Glomerular endothelial cell (primary cell): ENCODE measurements at places on chromosomes 4 and X. TPM values are rescaled to one million over a fixed set of nuclear protein-coding genes. Genes with fewer than 3 reads are reported as not detected.

The PRSS12 gene
- total RNA-seq, result 0.53 and 1.7 TPM in 2 replicates

The TMEM255A gene
- total RNA-seq, result 0.05 TPM in 1 of 2 replicates, not detected in the other

The PPP4R3C gene
- not detected in 2 replicates for total RNA-seq

The RHOH gene
- total RNA-seq, result 0.82 TPM in 1 of 2 replicates, not detected in the other

The GPRASP1 gene
- 0.58 and 1.9 TPM in 2 replicates for total RNA-seq

The RPS6KA3 gene
- 91.6 and 109 TPM in 2 replicates for total RNA-seq

The SPINK2 gene
- total RNA-seq, result not detected in 2 replicates

The FGF16 gene
- 20.9 and 27.7 TPM in 2 replicates for total RNA-seq

The BMX gene
- 3.3 and 24.9 TPM in 2 replicates for total RNA-seq

The GSX2 gene
- total RNA-seq, result not detected in 2 replicates

The CTAG2 gene
- not detected in 2 replicates for total RNA-seq

The SPATA4 gene
- not detected in 2 replicates for total RNA-seq

The GLRA3 gene
- not detected in 2 replicates for total RNA-seq

The MAGEA10 gene
- total RNA-seq, result not detected in 2 replicates

The NWD2 gene
- total RNA-seq, result not detected in 2 replicates

The CXorf66 gene
- not detected in 2 replicates for total RNA-seq

The DMRTC1 gene
- total RNA-seq, result not detected in 2 replicates

The MAP7D2 gene
- 0.58 TPM in 2 replicates for total RNA-seq

The SSX2 gene
- not detected in 2 replicates for total RNA-seq

The PLK4 gene
- 7.4 and 9.1 TPM in 2 replicates for total RNA-seq

The HTN1 gene
- not detected in 2 replicates for total RNA-seq

The SPIN2A gene
- not detected in 2 replicates for total RNA-seq

The NDP gene
- total RNA-seq, result 0.15 and 0.35 TPM in 2 replicates

The CT45A2 gene
- not detected in 2 replicates for total RNA-seq

The PCDH10 gene
- 1.3 and 11.2 TPM in 2 replicates for total RNA-seq

The CXCL1 gene
- total RNA-seq, result 149 and 404 TPM in 2 replicates
